Activated CD4-positive, alpha-beta T cell treated with anti-CD3 and anti-CD28 coated beads for 24 hours (primary cell): ENCODE measurements at places on chromosomes 5 and 9.

DNA sequence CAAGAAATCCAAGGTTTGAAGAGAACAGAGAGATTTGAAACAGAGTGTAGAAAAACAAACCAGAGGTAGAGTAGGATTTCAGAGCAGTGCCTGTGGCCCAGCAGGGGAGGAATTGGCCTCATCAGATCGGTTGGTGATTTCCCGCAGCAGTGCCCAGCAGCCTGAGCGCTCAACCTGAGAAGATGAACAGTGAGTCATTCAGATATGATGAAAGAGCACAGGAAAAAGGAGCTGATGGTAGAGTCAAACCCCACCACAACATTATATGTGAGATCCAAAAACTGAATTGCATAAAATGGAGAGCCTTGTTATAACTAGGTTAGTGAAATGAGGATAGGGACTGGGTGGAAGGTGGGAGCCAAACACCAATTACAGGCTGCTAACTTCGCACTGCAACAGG, 248.9 kb downstream of the PIK3R1 start:
- peak; percentile 25 for DNase-seq

DNA sequence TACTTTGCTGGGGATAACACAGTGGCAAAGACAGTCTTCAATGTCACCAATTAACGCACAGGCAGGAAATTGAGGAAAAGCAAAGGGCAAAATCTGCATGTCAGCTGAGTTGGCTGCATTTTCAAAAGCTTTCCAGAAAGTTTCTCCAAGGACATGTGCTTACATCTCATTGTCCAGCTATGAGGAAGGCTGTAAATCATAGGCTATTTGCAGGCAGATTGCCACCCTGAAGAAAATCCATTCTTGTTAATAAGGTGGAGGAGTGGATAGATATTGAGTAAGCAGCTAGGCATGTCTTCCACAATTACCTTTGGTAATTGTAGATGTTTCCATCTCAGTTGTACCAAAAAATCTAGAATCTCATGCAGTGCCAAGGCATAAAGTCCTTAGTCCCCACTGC, 278.0 kb upstream of the NUDT12 start:
- DNase-seq = no peak

- no peak for DNase-seq
Measured at GRCh38 chr9:127091526-127091925, 30.9 kb downstream of the ANGPTL2 start.

GRCh38 chr9:133684121-133684935, 48.2 kb downstream of the DBH start:
- no peak for DNase-seq

GRCh38 chr9:89592213-89592815, 12.5 kb upstream of the GADD45G start:
- DNase-seq = no peak

- DNase-seq = no peak
Measured at GRCh38 chr9:69603656-69604055, 68.5 kb downstream of the APBA1 start.

GRCh38 chr9:124783830-124784229, 6.9 kb downstream of the OLFML2A start:
- no peak for DNase-seq

GRCh38 chr5:60262576-60263295, 369.2 kb upstream of the PDE4D start:
- DNase-seq = no peak

GRCh38 chr9:15735083-15735857, 182.4 kb downstream of the CCDC171 start:
- no peak for DNase-seq

DNA sequence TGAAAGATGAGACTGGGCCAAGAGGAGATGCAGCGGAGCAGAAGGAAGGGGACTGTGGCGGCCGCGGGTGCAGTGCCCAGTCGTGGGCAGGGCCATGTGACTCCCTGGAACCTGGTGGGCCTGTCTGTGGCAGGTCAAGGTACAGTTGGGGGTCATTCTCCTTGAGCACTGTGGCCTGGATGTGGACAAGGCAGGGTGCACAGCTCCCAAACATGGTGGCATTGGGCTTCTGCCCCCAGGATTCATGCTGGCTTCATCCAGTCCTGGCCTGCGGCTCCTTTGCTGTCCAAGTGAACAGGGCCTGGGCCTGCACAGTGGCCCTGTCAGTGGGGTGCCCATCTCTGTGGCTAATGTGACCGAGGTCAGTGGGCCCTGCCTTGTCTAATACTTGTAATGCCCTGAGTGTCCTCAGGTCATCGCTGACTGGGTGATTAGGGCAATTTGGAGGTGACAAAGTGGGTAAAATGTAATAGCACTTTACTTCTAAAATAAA, 39.9 kb downstream of the CEP72 start:
- no peak for DNase-seq

DNA sequence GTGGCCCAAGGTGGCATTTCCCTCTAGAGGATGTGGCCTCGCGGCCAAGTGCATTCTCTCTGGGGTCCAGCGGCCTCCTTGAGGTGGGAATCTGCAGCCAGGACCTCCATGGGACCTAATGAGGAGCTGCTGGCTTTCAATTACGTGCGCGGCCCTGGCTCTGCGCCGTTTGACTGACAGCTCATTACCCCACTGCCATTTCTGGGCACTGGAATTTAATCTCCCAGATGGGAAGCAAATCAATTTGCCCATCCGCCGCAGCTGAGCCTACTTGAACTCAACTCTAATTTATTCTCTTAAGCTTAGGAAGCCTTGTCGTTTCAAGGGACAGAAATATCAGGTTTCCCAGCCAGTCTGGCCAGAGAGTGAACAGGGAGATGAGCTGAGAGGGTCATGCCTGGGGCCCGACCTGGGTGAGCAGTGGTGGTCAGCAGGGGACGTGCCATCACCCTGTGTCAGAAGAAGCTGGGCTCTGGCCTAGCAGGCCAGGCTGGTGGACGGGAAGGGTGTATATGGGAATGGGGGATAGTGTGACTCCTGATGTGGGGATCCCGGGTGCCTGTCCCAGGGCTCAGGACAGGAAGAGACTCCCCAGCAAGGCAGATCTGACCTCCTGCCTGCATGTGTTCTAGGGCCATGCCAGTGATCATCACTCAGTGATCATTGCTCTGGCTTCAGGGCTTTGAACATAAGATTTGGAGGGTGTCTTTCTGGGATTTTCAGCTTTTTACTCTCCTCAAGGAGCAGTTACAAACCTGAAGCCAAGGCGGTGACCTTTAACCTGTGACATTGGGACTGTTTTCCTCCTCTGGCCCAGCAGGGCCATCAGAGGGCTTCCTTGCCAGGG, 69.7 kb downstream of the MACROH2A1 start:
- no peak for DNase-seq

- no peak for DNase-seq
Measured at GRCh38 chr9:123421186-123421585, 65.2 kb downstream of the CRB2 start.

DNA sequence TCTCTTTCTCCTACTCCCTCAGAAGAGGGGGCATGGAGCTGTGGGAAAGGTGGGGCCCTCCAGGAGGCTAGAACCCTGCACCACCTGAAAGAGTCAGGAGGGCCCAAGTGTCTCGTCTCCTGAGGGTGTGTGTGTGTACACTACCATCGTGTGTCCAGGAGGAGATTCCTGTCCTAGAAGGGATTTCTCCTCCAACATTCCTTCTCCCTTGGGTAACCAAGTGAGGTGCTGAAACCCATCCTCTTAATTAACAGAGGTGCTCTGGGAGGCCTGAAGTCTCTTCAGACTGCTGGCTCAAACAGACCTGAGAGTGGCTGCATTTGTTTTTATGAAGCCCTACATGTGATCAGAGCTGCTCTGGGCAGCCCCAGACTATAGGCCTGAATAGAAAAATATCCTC, 61.1 kb upstream of the FAM169A start:
- DNase-seq = no peak

- DNase-seq = no peak
Measured at GRCh38 chr5:154308443-154309370, 118.2 kb downstream of the GALNT10 start.

DNA sequence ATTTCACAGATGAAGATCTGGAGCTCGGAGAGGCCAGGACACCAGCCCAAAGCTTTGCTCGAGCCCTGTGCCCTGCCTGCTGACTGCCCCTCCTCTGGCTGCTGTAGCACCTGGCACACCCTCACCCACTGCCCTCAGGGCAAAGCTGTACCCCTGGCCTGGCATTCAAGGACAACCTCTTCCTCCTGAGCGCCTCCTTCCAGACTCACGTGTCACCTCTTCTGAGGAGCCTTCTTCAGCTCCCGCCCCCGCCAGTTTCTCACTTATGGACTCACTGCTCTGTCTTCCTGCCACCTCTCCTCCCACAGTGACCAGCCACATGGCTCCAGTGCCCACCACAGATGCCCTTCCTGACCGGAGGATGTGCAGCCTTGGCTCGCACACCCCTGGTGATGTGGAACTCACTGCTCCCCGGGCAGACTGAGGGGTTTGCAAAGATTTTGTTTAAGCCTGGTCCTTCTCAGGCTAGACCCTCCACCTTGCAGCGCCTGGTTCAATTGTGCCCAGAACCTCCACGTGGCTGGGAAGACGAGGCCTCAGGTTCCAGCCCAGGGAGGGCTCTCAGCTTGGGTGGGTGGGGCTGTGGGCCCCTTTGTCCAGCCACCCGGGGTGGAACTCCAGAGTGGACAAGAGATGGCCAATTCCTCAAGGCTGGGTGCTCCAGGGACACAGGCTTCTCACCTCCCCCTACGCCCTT, 46.6 kb upstream of the PHYKPL start:
- DNase-seq = no peak

GRCh38 chr5:6391151-6391550, 12.8 kb upstream of the MED10 start:
- DNase-seq = no peak

- no peak for DNase-seq
Measured at GRCh38 chr5:173858670-173859407, 29.3 kb upstream of the CPEB4 start.

GRCh38 chr5:80246995-80247729, 8.7 kb downstream of the SERINC5 start:
- no peak for DNase-seq

- DNase-seq = no peak
Measured at GRCh38 chr9:107744873-107745272, 255.3 kb upstream of the KLF4 start.

DNA sequence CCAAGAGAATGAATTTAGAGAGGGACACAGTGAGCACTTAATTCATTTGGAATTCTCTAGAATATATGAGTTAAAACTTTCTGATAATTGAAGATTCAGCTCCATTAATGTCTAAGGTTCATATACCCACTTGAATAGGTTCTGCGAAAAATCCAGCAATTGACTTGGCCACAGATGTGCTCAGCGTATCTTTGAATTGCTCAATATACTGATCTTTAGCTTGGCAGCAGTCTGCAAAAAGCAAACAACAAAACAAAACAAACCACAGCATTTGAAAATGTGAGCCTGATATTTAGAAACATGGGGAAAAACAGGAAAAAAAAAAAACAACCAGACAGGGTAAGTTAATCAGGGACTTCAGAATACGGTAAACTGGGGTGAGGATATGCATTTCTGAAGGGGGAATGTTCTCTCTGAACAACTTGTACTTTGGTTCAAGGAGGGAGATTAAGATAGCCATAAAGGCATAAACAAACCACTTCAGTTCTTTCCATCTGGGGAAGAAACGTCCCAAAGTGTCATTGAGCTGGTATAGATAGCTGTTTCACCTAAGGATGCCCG, 21.4 kb downstream of the AGXT2 start:
- no peak for DNase-seq

- DNase-seq = no peak
Measured at GRCh38 chr5:158223054-158223600, 364.2 kb upstream of the CLINT1 start.

GRCh38 chr5:38866362-38867031, 20.7 kb downstream of the OSMR start:
- DNase-seq = no peak

GRCh38 chr5:154764967-154765366, 9.8 kb downstream of the LARP1 start:
- no peak for DNase-seq

DNA sequence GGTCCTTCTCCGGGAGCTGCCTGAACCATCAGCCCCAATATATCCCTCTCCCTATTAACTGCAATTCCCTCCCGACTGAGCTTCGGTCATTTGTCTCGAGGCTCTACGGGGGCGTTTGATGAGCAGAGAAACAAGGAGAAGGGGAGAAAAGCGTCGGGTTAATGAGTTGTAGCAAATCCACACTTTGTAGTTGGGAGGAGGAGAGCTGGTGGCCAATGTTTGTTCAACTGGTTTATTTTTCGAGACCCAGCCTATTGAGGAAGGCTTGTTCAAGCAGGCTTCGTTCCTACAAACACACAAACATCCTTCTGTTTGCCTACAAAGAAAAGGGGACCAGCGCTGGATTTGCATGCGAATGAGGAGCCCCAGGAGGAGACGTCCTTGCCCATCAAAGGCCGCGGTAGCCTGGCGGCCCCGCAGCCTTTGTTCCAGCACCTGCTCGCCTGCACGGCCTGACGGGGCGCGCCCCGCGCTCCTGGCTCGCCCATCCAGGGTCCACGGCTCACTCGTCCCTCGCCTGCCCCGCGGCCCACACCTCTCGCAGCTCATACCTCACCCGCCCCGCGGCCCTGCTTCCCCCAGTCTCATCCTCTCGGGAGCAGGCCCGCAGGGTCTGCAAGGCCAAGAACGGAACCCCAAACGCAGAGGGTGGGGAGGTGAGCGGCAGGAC, 4.6 kb downstream of the FOXD1 start:
- no peak for DNase-seq

GRCh38 chr9:15262581-15262980, 44.4 kb downstream of the TTC39B start:
- no peak for DNase-seq

GRCh38 chr5:172943283-172943841, 15.9 kb upstream of the RPL26L1 start:
- DNase-seq = no peak

GRCh38 chr9:134782921-134783698, 97.5 kb upstream of the FCN2 start:
- DNase-seq = no peak

DNA sequence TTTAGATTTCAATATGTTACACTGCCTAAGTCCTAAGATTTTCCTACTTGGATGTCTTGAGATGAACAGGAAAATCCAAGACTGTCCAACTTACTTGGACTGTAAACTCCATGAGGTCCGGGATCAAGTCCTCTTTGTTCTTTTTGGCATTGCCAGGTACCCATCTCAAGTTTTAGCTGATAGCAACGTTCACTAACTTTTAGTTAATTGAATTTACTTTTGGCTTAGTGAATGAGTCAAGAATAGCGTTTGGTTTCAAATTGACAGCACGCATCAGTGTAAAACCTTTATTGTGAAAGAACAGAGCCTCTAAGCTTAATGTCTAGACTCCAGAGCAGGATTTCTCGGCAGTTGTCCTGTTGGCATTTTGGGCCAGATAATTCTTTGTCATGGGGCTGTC, 37.2 kb downstream of the ALDH1A1 start:
- no peak for DNase-seq

- DNase-seq = no peak
Measured at GRCh38 chr5:10712574-10713366, 48.3 kb downstream of the DAP start.

- DNase-seq = no peak
Measured at GRCh38 chr5:123753937-123754891, 242.2 kb downstream of the CSNK1G3 start.

GRCh38 chr9:135040892-135041291, 46.6 kb upstream of the OLFM1 start:
- no peak for DNase-seq
